ENCODE measurements at places on chromosomes 5 and 9.

DNA sequence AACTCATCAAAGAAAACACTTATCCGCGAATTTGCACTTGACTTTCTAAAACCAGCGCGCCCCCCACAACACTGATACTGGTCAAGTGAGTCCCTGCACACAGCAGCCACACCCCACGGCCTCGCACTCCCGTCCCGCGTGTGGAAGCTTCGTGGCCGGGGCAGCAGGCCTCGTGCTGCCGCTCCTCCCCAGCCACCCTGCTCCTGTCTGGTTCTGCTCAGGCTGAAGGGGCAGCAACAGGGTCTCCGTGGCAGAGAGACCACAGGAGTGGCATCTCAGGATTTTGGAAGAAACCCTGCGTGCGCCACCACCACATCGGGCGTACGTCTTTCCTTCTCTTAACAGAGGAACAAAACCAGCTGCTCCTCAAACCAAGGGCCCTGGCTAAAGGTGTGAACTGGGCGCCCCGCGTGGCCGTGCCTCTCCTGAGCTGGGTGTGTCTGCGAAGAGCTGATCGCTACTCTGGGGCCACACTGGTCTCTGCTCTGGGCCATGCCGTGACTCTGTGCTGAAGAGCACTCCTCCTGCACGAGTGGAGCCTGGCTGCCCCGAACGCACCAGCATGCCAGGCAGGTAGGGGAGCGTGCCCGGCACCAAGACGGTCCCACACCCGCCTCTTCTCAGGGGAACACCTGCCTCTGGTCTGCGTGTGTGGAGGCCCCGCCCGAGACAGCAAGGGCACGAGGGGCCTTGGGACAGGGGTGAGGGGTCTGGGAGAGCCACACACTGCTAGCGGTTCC, 17.4 kb upstream of the LHX3 start:
- no peak for DNase-seq

DNA sequence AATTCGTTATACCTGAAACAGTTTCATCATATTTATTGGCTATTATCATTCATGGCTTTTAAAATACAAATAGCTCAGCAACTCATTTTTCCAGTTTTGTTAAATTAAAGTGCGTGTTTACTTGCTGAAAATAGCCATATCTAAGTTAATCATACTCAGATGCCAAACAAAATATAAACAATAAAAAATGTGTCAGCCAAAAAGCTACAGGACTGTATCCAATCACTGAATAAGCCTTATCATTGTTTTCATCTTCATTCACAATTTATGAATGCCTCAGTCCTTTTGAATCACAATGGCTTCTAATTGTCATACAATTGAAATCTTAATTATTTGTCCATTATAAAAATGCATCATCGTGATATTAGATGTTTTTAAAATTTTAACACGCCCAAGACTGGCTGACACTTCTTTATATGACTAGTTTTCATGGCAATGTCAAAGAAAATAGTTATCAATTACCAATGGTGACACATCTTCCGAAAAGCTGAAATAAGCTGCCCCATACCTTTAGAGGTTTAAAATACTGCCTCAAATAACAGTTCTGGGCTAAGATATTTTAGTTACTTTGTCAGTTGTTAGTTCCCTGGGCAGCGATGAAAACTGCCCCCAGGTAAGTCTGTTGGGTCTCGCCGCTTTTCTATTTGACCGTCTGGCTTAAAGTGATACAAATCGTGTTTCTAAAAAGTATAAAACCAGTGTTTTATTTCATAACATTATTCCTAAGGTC, 1.8 kb downstream of the NFIB start:
- DNase-seq: no peak

GRCh38 chr5:97383996-97384395, 200.9 kb upstream of the RIOK2 start:
- no peak for DNase-seq

DNA sequence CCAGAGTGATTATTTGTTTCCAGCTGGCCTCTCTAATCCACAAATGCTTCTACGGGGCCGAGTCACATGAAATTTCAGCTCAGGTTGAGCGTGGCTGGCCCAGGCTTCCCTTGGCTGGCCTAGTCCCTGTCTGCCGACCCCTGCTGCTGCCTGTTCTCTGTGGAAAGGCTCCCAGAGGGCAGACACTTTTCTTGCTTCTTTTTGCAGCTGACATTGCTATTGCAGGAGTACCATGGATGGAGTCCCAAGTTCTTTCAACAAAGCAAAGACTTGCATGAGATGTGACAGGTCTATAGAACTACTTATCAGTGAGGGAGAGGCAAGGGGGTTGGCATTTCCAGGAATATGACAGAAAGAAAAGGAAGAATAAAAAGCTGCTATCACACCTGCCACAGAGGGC, 287.4 kb upstream of the ARRDC3 start:
- DNase-seq: no peak

- DNase-seq: peak; percentile 91
Measured at GRCh38 chr5:173331956-173332479, 3.8 kb upstream of the STC2 start.

GRCh38 chr5:159838551-159839222, 77.6 kb upstream of the ADRA1B start:
- DNase-seq: no peak

GRCh38 chr9:20351715-20352114, 270.6 kb downstream of the MLLT3 start:
- no peak for DNase-seq
